ENCODE measurements at places on chromosomes 7 and 10.
A peak's percentile ranks its signal among the peaks of the same experiment; 100 is the strongest.

GRCh38 chr7:149771720-149772240 lies 1.6 kb downstream of the ZNF467 start:
- DNase-seq: peak; percentile 94

DNA sequence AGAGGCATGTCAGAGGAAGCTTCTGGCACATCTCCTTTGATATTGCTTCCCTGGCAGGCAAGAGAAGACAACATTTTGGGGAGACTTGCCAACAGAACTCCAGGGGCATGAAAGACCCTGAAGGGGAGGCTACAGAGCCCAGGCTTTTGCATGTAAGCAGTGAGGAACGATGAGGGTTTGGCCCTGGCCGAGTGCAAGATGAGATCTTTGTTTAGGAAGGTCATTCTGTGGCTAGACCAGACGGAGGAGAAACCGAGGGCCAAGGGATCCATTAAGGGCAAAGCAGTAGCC lies 3.8 kb downstream of the SVIL start:
- no peak for DNase-seq

- no peak for DNase-seq
Measured at GRCh38 chr10:110850099-110850498, 21.6 kb upstream of the PDCD4 start.

GRCh38 chr7:155377838-155378579 lies 79.9 kb upstream of the EN2 start:
- DNase-seq: no peak

GRCh38 chr10:7481368-7481765 lies 70.5 kb upstream of the SFMBT2 start:
- no peak for DNase-seq

DNA sequence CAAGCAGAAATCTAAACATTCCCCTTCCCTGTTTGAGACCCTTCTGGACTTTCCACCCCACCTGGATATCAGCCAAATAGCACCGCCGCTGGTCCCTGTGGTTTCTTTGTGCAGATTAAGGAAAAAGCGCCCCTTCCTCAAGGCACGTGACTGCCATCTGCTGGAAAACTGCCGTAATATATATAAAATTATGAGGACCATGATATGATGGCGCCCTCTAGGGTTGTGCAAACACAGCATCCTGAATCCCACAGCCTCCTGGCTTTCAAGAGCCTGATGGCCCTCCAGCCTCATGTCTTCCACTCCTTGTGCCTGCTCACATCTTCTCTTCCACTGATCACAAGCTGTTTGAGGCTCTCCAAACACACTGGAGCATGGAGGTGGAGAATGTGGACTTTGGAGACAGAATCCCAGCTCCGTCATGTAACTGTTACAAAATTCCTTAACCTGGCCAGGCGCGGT lies 121.3 kb downstream of the MYL10 start:
- peak; percentile 14 for DNase-seq

DNA sequence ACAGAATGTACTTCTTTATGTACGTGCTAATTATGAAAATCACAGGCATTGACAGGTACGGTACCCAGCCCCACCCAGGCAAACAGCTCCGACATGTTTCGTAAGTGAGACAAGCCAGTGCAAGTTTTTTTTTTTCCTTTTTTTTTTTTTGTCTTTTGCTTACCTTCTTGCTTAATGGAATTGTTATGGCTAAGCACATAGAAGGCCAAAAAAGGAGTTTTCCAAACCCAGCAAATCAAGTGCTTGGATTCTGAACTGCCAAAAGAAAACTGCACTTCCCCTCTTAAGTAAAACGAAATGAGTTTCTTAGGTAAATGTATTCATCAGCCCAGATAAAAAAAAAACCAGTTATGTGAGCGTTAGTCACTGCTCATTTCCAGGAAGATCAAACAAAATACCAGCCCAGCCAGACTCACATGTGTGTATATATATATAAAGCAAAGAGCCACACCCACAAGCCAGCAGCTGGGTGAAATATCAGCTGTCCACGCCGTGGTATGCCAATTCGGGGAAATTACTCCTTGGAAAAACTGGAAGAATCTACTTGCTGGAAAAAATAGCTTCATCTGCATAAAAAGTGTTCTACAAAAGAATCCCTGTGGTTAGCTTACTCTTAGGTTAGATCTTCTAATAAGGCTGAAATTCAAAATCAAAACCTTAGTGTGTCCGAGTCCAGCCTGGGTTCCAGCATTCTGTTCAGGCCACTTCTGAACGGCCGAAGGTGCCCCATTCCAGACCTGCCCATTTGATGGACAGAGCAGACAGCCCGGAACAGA lies 8.0 kb downstream of the KLF6 start:
- peak; percentile 47 for DNase-seq

DNA sequence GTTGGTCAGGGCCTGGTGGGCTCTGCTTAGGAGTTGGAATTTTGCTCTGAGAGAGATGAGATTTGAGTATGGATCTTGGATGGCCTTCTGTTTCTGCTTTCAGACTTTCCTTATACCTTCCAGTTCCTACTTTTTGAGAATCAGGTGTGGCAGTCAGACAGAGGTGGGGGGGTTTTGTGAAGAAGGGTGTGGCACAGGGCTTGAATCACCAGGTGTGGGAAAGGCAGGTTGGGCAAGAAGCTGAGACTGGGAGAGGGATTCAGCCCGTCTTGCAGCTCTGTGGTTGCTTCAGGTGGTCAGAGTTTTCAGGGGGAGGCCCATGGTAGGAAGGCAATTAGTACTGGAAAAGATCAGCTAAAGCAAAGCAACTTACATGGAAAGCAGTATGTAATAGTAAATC lies 340.2 kb downstream of the LRMDA start:
- peak; percentile 46 for DNase-seq

Data from body of pancreas (tissue), 4 donors.